ENCODE measurements at places on chromosomes 5 and 9.
A peak's percentile ranks its signal among the peaks of the same experiment; 100 is the strongest.

GRCh38 chr9:98707166-98708102, 1.3 kb downstream of the GABBR2 start:
- DNase-seq, result no peak

DNA sequence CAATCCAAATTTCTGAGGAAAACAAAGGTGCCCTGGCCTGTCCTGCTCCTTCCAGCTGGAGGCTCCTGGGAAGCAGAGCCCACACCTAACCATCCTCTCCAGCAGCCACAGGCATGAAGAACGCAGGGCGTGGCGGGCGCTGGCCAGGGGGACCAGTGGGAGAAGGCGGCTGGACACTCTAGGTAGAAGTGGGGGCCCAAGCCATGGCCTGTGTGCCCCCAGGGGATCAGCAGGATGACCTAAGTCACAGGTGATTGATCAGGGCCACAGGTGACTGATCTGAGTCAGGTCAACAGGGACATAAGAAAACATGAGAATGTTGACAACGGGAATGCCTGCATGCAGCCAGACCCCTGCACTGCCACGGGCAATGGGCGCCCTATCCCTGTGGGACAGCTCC, 3.4 kb downstream of the QSOX2 start:
- no peak for DNase-seq

DNA sequence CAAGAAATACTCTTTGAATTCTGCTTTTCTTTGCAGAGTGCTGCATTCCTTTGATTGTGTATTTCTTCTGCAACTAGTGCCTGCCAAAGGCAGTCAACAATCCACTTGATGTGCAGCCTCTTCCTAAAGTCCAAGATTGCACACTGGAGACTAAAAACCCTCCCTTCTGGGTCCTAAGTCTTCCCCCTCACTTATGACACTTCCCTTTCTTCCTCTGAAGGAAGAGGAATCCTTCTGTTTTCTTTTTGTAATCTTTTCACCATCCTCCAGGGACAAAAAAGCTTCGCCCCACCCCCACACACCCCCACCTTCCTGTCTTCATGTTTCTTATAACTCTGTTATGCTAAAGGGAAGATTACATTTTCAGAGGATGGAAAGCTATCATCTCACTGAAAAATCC, 39.9 kb downstream of the WDR36 start:
- DNase-seq, result no peak

DNA sequence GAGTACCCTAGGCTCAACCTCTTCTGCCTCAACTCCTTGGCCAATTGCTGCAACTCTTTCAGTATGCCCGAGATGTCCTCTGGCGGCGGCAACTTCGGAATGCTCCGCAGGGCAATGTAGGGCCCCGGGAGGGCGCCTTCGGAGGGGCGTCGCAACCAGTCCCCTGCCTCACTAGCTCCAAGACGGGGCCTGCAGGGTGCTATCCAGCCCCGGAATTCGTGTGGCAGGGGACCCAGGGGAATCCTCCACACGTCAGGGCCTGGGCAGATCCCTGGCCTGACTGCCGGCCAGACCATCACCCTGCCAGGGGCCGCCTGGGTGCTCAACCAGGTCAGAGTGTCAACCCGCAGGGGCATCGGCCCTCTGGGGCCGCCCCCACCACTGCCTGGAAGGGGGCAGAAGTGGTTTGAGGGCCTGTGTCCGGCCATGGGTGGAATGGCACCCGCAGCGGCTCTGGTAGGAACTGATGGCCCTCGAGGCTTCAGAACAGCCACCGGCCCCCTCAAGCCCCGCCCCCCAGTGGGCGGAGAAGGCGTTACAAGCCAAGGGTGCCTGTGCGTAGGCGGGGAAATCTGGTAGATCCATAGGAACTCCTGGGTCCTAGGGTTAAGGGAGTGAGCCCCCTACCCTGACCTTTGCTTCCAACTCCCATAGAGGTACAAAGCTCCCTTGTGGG, at the start of gene POU5F2:
POU5F2 (minus strand) TSS at position 465 of the 676 bp plus-strand sequence; CDS start at position 428, 37 bp downstream.
- DNase-seq, result no peak

DNA sequence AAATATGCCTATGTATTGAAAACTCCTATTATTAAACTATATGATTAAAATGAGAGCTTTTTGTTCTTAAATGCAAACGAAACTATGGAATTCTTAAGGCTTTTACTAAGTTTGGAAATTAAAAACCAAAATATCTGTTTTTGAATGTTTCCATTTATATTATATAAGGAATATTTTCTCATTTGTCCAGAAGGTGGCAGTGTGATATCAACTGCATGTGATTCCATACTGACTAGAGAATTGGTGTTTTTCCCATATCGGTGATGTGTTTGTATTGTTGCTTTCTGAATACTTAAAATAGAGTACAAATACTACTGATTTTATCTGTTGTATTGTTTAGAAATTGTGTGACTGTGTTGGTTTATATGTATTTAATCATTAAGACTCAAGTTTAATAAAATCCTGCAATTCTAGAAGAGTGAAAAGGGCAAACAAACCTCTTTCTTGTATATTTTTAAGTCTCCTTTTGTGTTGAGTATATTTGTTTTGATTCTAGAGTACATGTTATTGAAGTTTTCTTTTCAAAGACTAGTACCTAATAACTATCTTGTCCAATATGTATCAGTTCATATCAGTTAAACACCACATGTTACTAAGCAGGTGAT, 320.8 kb downstream of the CCDC171 start:
- DNase-seq, result no peak

DNA sequence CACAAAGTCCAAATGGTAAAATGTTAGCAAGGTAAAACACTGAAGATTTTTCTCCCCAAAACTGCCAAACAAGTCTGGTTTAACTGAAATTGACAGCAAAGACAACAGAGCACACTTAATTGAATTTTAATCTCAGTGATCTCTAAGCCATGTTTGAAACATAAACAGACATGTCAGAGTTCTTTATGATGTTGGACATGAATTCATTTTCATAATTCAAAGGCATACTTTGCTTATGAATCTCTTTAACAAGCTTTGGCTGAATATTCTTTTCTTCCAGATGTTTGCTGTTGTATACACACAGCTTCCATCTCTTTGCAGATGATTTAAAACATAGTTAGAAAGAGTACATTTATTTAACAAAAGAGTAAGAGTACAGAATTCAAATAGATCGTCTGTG, 509.1 kb downstream of the RAB3C start:
- DNase-seq, result no peak

DNA sequence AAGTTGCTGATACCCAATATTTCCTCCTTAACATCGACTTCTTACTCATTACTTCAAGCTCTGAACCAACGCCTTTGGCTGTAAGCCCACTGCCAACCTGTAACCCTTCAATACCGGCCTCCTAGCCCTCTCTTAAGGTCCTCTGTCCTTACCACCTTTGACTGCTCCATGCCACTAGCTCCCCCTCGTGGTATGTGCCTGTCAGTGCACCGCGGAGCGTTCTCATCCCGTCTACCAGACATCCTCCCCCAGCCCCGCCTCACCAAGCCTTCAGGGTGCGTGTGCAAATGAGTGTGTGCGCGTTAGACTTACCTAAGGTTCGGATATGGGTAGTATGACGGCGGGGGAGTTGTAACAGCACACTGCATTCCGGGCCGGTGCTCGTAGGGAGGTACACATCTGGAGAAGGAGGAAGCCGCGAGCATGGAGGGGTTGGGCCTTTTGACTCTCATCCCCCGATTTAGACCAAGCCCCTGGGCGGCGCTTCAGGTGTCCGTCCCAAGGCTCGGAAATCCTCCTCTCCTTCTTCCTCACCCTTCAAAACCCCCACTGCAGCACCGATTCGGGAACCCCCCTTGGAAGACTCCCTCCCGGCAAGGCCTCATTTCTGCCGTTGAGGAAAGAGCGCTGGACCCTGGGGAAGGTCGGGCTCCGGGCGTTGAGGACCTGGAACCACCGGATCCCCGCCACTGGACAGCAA, 2.8 kb upstream of the MYORG start:
- peak; percentile 82 for DNase-seq

DNA sequence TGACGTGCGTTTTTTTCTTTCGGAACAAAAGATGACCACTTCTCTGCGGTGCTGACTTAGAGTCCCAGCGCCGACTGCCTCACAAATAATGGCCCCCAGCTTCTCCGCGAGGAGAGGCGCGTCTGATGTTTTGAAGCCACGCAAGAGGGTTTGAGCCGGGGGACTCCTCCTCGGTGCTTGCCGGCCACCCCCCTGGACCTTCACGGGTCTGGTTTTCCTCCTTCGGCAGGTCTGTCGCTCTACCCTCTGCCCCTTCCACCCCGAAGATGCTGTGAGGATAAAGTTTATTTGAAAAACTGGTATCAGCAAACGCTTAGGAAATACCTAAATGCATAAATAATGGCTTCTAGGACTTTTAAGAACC, 584 bp downstream of the USP20 start:
- peak; percentile 5 for DNase-seq

DNA sequence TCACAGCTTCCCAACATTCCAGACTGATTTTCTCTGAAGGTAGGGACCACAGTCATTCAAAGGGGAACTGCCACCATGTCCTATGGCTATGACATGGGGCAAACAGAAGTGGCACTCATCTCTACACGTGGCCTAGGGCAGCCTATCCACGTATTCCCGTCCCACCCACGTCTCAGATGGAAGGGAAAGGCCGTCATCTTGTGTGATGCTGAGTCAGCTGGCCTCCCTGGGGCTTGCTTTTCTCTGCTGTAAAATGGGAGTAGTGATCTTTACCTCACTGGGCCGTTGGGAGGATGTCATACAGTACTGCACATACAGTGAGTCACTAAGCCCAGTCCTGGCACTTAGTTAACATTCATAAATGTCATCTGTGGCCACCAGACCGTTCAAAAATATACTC, 72.3 kb downstream of the RAPGEF1 start:
- no peak for DNase-seq

GRCh38 chr5:172364773-172365172, 81.2 kb upstream of the UBTD2 start:
- DNase-seq, result no peak

DNA sequence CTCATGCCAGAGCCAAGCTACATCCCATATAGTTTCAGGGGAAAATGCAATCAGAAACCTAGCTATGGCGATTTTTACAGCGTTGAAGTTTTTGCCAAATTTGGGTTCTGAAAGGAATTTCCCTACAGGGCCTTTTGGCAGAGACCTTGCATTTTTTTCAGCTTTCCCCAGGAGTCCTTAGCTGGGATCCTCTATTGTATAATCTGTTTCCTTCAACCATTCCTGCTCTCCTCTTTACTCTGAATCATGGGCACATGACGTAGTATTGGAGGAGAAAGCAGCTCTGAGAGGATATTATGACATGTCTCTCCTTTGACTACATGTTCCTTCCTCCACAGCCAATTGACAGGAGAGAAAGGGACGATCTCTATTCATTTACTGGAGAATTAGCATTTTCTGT, 118.5 kb upstream of the ERCC6L2 start:
- no peak for DNase-seq

- no peak for DNase-seq
Observed at GRCh38 chr5:167361795-167362194, 929.6 kb upstream of the WWC1 start.

- DNase-seq, result no peak
Observed at GRCh38 chr9:133290751-133291302, 15.8 kb upstream of the ABO start.

DNA sequence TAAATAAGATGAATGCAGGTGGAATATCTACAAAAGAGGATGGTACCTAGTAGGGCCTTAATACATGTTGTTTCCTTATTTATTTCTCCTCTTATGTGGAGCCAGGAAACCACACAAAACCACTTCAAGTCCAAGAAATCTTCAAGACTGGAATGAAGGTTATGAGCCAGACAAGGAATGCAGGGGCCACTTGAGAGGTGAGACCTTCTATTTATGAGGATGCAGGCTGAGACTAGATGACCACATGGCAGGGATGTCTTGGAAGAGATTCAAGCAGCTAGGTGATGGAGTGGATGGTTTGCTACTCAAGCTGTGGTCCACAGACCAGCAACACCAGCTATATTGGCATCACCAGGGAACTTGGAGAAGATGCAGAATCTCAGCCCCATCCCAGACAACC, 92.2 kb downstream of the TNC start:
- no peak for DNase-seq

- DNase-seq, result no peak
Observed at GRCh38 chr5:15474143-15474719, 25.7 kb upstream of the FBXL7 start.

GRCh38 chr5:32002755-32003154, 171.4 kb downstream of the GOLPH3 start:
- no peak for DNase-seq

- no peak for DNase-seq
Observed at GRCh38 chr5:96070622-96071225, 109.1 kb upstream of the ELL2 start.

DNA sequence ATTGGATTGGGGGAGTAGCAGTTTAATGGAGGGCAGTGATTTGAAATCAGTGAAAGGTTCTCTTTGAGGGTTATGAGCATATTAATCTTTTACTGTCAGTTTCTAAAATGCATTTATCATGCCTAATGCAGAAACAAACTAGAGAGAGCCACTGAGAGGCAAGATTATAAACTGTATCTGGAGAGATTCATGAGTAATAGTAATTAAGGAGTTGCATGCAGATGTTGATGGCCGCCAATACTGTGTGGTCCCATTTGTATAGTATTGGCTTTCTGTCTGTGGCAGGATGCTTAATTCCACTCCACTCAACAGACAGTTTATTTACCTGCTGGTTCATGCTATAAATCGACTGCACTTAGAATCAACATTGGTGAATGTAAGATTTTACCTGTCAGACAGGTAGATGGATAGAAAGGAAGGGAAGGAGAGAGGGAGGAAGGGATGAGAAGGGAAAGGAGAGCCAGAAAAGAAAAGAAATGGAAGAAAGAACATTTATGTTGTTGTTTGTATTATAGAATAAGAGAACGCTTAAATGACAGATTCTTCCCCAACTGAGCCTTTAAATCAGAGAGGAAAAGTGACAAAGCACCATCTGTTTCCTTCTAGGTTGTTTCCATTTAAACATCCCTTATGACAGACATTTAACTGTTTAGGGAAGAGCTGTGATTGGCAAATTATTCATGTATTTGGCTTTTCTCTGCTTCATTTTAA, 146.5 kb downstream of the PAM start:
- no peak for DNase-seq

DNA sequence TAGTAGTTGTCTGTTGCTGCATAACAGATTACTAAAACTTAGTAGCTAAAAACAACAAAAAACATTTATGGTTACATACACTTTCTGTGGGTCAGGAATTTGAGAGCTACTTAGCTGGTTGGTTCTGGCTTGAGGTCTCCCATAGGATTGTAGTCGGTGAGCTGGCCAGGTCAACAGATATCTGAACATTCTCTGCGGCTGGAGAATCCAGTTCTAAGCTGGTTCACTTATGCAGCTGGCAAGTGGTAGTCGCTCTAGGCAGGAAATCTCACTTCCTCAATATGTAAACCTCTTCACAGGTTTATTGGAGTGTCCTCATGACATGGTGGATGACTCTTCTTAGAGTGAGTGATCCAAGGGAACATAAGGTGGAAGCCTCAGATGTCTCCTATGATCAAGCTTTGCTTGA, 65.7 kb upstream of the TNFAIP8 start:
- DNase-seq, result peak; percentile 61

GRCh38 chr5:5044247-5044840, 95.8 kb upstream of the ADAMTS16 start:
- no peak for DNase-seq

- DNase-seq, result no peak
Observed at GRCh38 chr5:32405507-32405906, 39.0 kb downstream of the ZFR start.

GRCh38 chr5:139571966-139572365, 10.8 kb downstream of the UBE2D2 start:
- DNase-seq, result no peak
